PC-9 (cell line): ENCODE measurements at places on chromosomes 3 and 15. TPM values are rescaled to one million over a fixed set of nuclear protein-coding genes. Genes with fewer than 3 reads are reported as not detected.
A peak's percentile ranks its signal among the peaks of the same experiment; 100 is the strongest.

The TXNRD3 gene
- 22.5 and 27.8 TPM in 2 replicates for total RNA-seq

The TMEM207 gene
- total RNA-seq = not detected in 2 replicates

The RAB5A gene
- 62.7 and 65.1 TPM in 2 replicates for total RNA-seq

The CHRFAM7A gene
- total RNA-seq = not detected in 2 replicates

The CERS3 gene
- total RNA-seq = not detected in 2 replicates

- H3K27ac ChIP-seq = no peak overlapping the region
- H3K4me1 ChIP-seq = peaks cover 48% of the 10 kb centered on the region
- no peak overlapping the region for H3K4me3 ChIP-seq
Measured at GRCh38 chr15:74243431-74243830, 7.3 kb downstream of the CCDC33 start.

- H3K27me3 ChIP-seq = no peaks in the 10 kb centered on the region
- H3K27ac ChIP-seq = no peak overlapping the region
- DNase-seq = peak; percentile 100
Measured at GRCh38 chr3:192879346-192880031, 38.2 kb downstream of the MB21D2 start.

- 0 out of 2 replicates have a peak, but pooled peaks cover 5% of the 10 kb centered on the region for H3K4me1 ChIP-seq
- no peak overlapping the region for H3K4me3 ChIP-seq
- no peaks in the 10 kb centered on the region for H3K36me3 ChIP-seq
- H3K27ac ChIP-seq = no peak overlapping the region
- DNase-seq = no peak
Measured at GRCh38 chr3:153315781-153316180, 153.8 kb downstream of the RAP2B start.

- no peak overlapping the region for H3K4me3 ChIP-seq
- H3K36me3 ChIP-seq = no peaks in the 10 kb centered on the region
- H3K27ac ChIP-seq = no peak overlapping the region
- no peaks in the 10 kb centered on the region for H3K27me3 ChIP-seq
- H3K4me1 ChIP-seq = peaks cover 44% of the 10 kb centered on the region
Measured at GRCh38 chr15:69039516-69040225, 25.2 kb downstream of the NOX5 start.

DNA sequence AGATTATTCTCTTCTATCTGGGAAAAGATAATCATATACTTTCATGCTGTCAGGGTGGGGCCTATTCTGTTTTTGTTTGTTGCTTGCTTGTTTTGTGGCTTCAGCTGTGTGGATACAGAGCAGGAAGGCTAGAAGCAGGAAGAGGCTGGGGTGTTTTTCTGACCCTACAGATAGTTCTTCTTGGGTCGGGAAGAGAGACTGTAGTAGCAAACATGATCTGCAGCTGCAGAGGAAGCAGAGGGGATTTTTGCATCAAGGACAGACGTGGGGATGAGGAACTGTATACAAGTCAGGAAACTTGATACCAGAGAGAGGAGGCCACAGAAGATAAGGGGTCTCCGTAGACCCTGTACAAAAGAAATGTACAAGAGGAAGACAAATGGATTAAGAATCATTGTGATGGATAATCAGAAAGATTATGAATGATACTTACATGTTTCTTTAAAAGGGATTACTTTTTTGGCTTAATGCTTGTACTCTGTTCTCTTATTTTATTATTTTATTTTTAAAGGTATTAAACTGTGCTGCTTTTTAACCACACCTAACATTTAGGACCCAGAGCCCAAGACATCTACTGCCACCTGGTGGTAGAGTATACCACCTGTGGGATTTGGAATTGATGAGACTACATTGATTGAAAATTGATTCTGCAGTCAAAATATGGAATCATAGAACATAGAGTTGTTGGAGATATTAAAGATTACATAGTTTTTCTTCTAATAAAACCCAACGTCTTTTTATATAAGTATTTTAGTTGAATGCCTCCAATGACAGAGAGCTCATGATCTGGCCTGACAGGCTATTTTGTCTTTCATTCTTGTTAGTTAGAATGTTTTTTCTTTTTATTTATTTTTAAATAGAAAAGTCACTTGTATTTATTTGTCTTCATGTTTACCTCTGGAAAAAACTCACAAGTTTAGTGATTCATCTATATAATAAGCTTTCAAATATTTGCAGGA is 87.3 kb upstream of the ROPN1 start:
- no peaks in the 10 kb centered on the region for H3K36me3 ChIP-seq
- H3K27ac ChIP-seq = no peak overlapping the region
- no peaks in the 10 kb centered on the region for H3K4me1 ChIP-seq
- no peak for DNase-seq
- peaks cover 69% of the 10 kb centered on the region for H3K27me3 ChIP-seq

DNA sequence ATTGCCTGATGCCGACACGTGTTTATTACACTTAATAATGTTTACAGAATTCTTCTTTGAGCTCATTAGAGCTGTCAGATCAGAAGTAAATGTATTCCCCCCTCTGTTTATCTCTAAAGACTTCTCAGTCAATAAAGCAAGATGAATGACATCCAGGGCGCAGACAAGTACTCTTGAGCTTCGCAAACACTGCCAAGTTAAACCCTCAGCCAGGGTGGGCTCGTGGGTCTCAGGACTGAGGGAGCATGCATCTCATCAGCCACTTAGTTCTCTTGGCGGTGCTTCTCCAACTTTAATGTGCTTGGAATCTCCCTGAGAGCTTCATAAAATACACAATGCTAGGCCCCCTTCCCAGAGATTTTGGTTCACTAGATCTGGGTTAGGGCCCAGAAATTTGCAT is 333.9 kb upstream of the THRB start:
- H3K36me3 ChIP-seq = no peaks in the 10 kb centered on the region
- H3K4me3 ChIP-seq = no peak overlapping the region
- DNase-seq = no peak
- H3K27me3 ChIP-seq = peaks cover 14% of the 10 kb centered on the region; the same call in 1 of the 2 replicates
- H3K4me1 ChIP-seq = no peaks in the 10 kb centered on the region

- no peaks in the 10 kb centered on the region for H3K36me3 ChIP-seq
- H3K4me1 ChIP-seq = no peaks in the 10 kb centered on the region
- peaks cover 70% of the 10 kb centered on the region for H3K27me3 ChIP-seq
- H3K27ac ChIP-seq = no peak overlapping the region
- H3K4me3 ChIP-seq = no peak overlapping the region
Measured at GRCh38 chr3:127408684-127409420, 121.0 kb upstream of the PRR20G start.

DNA sequence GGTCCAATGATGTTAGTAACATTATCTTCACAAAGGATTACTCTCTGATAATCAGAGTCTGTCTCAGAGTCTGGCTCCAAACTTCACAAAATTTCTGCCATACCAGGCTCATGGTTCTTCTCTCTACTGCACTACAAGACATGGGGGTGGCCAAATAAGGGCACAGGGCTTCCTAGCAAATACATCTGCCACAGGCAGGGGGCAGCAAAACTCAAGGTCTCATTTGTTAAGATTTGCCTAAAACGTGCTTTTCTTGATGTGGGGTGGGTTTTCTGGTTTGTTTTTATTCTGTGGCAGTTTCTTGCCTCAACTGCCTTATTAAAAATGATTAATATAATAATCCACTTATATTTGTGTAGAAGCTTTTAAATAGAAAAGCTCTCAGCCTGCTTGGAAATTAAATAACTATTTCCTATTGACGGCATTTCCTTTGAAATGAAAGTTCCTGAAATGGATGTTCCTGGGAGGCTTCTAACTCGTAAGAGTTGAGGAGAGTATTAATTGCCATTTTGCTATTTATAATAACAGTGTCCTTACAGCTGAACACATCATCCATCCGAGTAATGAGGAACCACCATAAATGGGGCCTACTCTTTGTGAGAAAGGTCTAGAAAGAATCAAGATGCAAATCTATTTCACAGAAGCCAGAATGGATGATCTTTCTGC is 53.8 kb downstream of the SST start:
- peaks cover 15% of the 10 kb centered on the region; the same call in 1 of the 2 replicates for H3K27me3 ChIP-seq
- H3K27ac ChIP-seq = no peak overlapping the region
- no peaks in the 10 kb centered on the region for H3K36me3 ChIP-seq
- H3K4me1 ChIP-seq = no peaks in the 10 kb centered on the region

GRCh38 chr3:166455744-166456143 is 618.5 kb upstream of the BCHE start:
- H3K27ac ChIP-seq = no peak overlapping the region
- no peaks in the 10 kb centered on the region for H3K36me3 ChIP-seq
- 0 out of 2 replicates have a peak, but pooled peaks cover 11% of the 10 kb centered on the region for H3K4me1 ChIP-seq
- H3K27me3 ChIP-seq = no peaks in the 10 kb centered on the region
- no peak for DNase-seq

DNA sequence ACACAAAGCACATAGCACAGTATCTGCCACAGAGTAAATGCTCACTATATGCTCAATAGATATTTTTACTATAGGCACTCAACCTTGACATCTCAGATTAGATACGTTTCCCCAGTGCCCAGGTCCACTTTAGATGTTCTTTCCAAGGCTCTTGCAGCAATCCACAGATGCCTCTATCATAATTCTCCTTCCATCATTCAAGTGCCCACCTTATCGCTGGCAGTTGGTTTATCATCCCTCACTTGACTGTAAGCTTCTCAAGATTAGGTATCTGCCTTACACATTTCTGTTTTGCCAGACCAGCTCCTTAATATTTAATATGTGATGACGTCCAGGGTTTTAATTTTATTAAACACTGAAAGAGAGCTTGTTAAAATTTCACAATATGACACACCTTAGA is 8.6 kb downstream of the NCEH1 start:
- H3K4me3 ChIP-seq = no peak overlapping the region
- DNase-seq = no peak
- H3K36me3 ChIP-seq = peaks cover 15% of the 10 kb centered on the region

- peaks cover 25% of the 10 kb centered on the region for H3K4me1 ChIP-seq
- H3K27ac ChIP-seq = no peak overlapping the region
- no peaks in the 10 kb centered on the region for H3K27me3 ChIP-seq
- DNase-seq = no peak
- no peak overlapping the region for H3K4me3 ChIP-seq
- H3K36me3 ChIP-seq = no peaks in the 10 kb centered on the region
Measured at GRCh38 chr15:57012556-57012955, 94.1 kb downstream of the TCF12 start.

- peaks cover 12% of the 10 kb centered on the region for H3K4me1 ChIP-seq
- H3K4me3 ChIP-seq = no peak overlapping the region
- H3K36me3 ChIP-seq = peaks cover 3% of the 10 kb centered on the region; the same call in 1 of the 2 replicates
- H3K27ac ChIP-seq = no peak overlapping the region
Measured at GRCh38 chr15:63255489-63255990, 21.9 kb upstream of the APH1B start.

GRCh38 chr3:70861855-70862254 is 549.4 kb upstream of the MDFIC2 start:
- no peak overlapping the region for H3K4me3 ChIP-seq
- no peaks in the 10 kb centered on the region for H3K36me3 ChIP-seq
- no peaks in the 10 kb centered on the region for H3K27me3 ChIP-seq
- DNase-seq = no peak
- no peaks in the 10 kb centered on the region for H3K4me1 ChIP-seq

DNA sequence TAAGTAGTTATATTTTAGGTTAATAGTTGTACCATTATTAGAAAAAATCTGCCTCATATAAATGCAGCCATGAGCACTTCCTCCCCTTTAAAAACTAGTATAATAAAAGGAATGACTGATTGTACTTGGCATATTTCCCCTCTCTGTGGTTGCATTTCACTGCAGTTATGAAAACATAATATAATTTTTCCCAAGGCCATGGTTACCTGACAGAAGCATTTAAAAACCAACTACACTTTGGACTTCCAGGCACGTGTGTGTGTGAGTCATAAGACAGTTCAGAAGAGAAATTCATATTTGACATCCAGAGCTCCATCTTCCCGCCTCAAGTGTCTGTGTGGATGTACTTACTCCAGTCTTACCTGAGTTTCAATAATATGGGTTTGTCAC is 828.2 kb upstream of the CFAP20DC start:
- H3K4me3 ChIP-seq = no peak overlapping the region
- H3K36me3 ChIP-seq = no peaks in the 10 kb centered on the region
- no peak for DNase-seq
- H3K4me1 ChIP-seq = no peaks in the 10 kb centered on the region

GRCh38 chr3:78832785-78833204 is 935.0 kb downstream of the ROBO1 start:
- no peaks in the 10 kb centered on the region for H3K36me3 ChIP-seq
- DNase-seq = no peak
- H3K27ac ChIP-seq = no peak overlapping the region

- peaks cover 10% of the 10 kb centered on the region for H3K36me3 ChIP-seq
- H3K4me3 ChIP-seq = no peak overlapping the region
- H3K4me1 ChIP-seq = no peaks in the 10 kb centered on the region
- H3K27ac ChIP-seq = no peak overlapping the region
- DNase-seq = no peak
- H3K27me3 ChIP-seq = no peaks in the 10 kb centered on the region
Measured at GRCh38 chr3:138219255-138219654, 32.2 kb downstream of the ARMC8 start.

DNA sequence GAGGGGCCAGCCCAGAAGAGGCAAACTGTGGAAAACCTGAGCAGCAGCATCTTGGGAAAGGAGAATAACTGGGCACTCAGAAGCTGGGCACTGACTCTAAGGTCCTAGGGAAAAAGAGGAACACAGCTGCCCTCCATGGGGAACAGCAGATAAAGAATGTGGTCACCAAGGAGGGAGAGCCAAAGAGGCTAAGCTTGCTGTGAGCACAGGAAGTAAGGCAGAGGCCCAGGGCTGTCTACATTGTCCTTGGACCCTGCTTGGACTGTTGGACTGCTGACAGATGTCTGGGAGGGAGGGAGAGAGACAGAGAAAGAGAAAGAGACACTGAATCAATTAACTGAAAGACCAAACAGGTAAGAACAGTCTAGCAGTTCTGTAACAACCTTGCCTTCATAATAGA is 4.5 kb upstream of the MNS1 start:
- DNase-seq = no peak
- H3K27me3 ChIP-seq = no peaks in the 10 kb centered on the region
- H3K27ac ChIP-seq = no peak overlapping the region
- H3K4me3 ChIP-seq = no peak overlapping the region
